Activated CD4-positive, alpha-beta T cell treated with anti-CD3 and anti-CD28 coated beads for 36 hours (primary cell): ENCODE measurements at places on chromosomes 1 and 21.
A peak's percentile ranks its signal among the peaks of the same experiment; 100 is the strongest.

DNA sequence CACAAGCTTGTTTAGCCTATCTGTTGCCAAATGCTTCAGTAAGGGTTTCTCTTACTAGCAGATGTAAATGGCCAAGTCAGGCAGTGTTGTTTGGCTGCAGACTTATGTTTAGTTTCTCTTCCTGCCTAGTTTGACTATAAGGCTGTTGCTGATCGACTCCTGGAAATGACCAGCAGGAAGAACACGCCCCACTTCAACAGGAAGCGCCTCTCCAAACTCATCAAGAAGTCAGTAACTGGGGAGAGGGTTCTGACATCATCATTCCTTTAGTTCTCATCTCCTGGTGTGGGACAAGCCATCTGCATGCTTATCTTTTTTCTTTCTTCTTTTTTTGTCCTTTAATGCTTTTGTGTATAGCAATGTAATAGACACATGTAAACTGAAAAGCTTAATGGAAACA, 25.1 kb downstream of the RRP1B start:
- H3K27ac ChIP-seq, result no peak overlapping the region
- H3K36me3 ChIP-seq, result peaks cover 57% of the 10 kb centered on the region
- no peaks in the 10 kb centered on the region for H3K4me1 ChIP-seq
- no peaks in the 10 kb centered on the region for H3K27me3 ChIP-seq

DNA sequence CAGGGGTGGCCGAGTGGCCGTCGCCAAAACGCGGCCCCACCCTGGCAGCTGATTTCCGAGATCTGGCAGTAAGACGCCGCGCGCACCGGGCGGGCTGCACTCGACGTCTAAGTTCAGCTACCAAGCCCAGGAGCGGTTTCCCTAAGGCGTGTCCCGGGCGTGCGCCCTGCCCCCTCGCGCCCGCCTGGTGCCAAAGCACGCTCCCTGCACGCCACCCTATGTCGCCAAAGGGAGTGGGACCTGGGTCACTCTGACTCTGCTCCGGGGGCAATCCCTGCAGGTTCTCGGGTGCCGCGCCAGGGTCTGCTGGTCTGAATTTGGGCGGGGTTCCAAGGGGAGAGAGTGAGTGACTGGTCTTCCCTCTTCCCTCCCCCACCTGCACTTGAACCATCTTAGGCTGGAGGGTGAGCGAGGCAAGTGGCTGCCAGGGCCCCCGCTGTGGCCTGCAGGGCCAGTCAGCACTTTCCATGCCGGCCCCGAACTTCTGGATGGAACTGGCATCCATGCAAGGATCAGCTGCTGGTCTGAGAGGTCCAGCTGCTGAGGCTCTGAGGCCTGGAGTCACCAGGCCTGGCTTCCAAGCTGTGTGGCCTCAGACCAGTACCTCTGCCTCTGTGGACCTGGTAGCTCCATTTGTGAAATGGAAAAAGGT, at the start of gene LRRC38:
TSS of gene LRRC38 (minus strand) at position 109 of the 652 bp plus-strand sequence. CDS start 410 bp downstream, outside the sequence.
- peaks cover 46% of the 10 kb centered on the region for H3K27me3 ChIP-seq
- peak; percentile 49 for DNase-seq
- H3K27ac ChIP-seq, result no peak within 1 kb of the TSS
- no peak within 1 kb of the TSS for H3K4me3 ChIP-seq
- no peaks in the 10 kb centered on the region for H3K4me1 ChIP-seq
- H3K36me3 ChIP-seq, result no peaks in the 10 kb centered on the region

DNA sequence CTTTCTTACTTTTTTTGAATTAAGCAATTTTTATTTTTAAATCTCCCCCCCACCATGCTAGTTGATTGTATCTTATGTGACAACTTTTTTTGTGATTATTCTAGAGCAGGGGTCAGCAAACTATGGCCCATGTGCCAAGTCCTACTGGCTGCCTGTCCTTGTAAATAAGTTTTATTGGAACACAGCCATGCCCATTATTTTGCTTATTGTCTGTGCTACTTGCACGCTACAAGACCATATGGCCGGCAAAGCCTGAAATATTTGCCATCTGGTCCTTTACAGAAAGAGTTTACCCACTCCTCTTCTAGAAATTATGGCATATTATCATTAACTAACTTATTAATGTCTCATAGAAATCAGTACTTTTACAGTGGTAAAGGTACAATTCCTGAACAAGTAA, 51.7 kb downstream of the AK5 start:
- peaks cover 11% of the 10 kb centered on the region for H3K36me3 ChIP-seq
- no peak overlapping the region for H3K27ac ChIP-seq
- no peaks in the 10 kb centered on the region for H3K27me3 ChIP-seq
- peaks cover 8% of the 10 kb centered on the region for H3K4me1 ChIP-seq
- H3K4me3 ChIP-seq, result no peak overlapping the region
- no peak for DNase-seq

- H3K36me3 ChIP-seq, result no peaks in the 10 kb centered on the region
- no peak overlapping the region for H3K27ac ChIP-seq
- DNase-seq, result no peak
- H3K4me3 ChIP-seq, result no peak overlapping the region
- H3K27me3 ChIP-seq, result peaks cover 2% of the 10 kb centered on the region
- no peaks in the 10 kb centered on the region for H3K4me1 ChIP-seq
Observed at GRCh38 chr1:241145881-241146280, 211.1 kb downstream of the RGS7 start.
